ENCODE measurements at places on chromosomes 6 and 20. TPM values are rescaled to one million over a fixed set of nuclear protein-coding genes. Genes with fewer than 3 reads are reported as not detected.

DNA sequence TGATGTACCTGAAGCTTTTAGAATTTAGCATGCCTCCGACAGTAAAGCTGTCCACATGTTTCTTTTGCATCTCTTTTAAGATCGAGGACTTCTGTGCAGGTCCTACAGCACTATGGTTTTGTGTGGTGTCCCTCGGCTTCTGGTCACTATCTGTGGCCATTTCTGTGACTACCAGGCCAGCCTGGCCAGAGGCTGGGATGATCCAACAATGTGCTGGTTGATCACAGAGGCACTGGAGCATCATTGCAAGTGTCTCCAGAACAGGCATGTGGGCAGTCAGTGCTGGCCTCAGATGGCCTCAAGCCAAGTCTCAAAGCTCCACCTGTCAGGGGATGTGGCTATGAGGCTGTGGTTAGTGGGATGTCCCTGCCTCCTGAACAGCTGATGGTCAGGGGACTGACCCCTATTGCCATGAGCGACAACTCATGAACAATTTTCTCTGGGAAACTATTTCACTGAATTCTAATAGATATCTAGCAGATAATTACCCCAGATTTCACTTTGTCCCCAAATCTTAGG, 136.6 kb downstream of the SYNDIG1 start:
- DNase-seq = peak; percentile 17

DNA sequence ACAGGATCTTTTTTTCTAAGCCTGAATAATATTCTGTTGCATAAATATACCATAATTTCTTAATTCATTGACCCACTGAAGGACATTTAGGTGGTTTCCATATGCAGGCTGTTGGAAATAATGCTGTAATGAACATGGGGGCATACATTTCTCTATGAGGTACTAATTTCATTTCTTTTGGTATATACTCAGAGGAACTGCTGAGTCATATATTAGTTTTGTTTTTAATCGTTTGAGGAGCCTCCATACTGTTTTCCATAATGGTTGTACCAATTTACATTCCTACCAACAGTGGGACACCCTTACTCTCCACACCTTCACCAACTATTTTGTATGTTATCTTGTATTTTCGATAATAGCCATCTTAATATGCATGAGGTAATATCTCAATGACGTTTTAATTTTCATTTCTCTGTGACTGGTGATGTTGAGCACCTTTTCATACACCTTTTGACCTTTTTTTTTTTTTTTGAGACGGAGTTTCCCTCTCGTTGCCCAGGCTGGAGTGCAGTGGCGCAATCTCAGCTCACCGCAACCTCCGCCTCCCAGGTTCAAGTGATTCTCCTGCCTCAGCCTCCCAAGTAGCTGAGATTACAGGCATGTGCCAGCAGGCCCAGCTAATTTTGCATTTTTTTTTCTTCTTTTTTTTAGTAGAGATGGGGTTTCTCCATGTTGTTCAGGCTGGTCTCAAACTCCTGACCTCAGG, 187.4 kb downstream of the RNGTT start:
- DNase-seq = no peak

DNA sequence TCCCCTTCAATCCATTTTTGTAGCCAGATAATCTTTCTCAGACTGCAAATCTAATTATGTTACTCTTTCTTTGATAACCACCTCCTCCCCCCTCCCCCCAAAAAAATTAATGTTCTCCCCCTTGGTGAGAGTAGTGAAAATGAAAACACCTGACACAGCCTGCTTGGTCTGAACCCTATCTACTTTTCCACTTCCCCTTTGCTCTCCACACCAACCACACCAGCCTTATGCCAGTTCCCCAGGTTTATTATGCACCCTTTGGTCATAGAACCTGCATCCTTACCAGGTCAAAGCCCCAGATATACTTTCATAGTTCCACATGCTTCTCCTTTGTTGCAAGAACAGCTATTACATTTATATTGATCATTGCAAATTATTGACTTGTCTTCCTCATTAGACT, 19.4 kb downstream of the PFDN4 start:
- no peak for DNase-seq

DNA sequence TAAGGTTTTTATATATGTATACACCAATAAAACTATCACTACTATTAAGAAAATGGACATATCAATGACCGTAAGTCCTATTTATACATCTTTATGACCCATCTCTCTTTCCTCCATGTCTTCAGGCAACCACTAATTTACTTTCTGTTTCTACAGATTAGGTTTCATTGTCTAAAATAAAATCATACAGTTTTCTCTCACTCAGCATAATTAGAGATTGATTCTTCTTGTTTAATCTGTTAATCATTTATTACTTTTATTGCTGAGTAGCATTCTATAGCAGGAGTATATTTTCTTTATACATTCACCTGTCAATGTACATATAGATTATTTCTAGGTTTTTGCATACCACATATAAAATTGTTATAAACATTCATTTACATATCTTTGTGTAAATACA, 388.0 kb downstream of the RFPL4B start:
- no peak for DNase-seq

- DNase-seq = no peak
Measured at GRCh38 chr6:48667797-48668196, 556.8 kb upstream of the PTCHD4 start.

DNA sequence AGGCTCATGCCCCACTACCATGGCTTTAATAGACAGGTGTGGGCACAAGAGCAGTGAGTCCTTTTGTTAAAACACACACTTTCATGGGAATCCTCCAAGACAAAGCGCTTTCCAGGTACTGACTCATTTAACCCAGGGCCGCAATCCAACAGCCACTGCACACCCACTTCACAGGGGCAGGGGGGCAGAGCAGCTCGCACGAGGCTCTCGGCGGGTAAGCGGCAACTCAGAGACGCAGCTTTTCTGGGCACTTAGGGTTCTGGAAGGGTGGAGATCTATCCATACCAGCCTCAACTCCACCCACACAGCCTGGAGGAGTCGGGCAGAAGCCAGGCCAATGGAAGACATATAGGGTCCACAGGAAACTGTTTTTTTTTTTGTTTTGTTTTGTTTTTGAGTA, 28.6 kb downstream of the PSMG4 start:
- DNase-seq = no peak

- no peak for DNase-seq
Measured at GRCh38 chr6:117494694-117495318, 12.3 kb downstream of the DCBLD1 start.

DNA sequence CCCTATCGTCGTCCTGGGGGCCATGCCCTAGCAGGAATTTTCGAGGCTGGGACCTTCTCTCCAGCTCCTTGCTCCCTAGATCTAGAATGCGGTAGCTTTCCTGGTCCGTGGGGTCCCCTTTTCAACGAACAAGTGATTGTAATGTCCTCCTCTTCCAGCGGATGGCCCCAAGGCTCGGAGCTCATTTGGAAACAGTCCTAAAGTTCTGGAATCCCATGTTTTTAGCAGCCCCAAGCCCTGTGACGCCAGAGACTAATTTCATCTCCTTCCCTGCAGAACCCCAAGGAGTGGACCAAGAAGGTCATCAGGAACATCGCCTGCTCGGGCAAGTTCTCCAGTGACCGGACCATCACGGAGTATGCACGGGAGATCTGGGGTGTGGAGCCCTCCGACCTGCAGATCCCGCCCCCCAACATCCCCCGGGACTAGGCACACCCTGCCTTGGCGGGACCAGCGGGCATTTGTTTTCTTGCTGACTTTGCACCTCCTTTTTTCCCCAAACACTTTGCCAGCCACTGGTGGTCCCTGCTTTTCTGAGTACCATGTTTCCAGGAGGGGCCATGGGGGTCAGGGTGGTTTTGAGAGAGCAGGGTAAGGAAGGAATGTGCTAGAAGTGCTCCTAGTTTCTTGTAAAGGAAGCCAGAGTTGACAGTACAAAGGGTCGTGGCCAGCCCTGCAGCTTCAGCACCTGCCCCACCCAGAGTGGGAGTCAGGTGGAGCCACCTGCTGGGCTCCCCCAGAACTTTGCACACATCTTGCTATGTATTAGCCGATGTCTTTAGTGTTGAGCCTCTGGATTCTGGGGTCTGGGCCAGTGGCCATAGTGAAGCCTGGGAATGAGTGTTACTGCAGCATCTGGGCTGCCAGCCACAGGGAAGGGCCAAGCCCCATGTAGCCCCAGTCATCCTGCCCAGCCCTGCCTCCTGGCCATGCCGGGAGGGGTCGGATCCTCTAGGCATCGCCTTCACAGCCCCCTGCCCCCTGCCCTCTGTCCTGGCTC, 48.5 kb downstream of the PYGB start:
- no peak for DNase-seq

DNA sequence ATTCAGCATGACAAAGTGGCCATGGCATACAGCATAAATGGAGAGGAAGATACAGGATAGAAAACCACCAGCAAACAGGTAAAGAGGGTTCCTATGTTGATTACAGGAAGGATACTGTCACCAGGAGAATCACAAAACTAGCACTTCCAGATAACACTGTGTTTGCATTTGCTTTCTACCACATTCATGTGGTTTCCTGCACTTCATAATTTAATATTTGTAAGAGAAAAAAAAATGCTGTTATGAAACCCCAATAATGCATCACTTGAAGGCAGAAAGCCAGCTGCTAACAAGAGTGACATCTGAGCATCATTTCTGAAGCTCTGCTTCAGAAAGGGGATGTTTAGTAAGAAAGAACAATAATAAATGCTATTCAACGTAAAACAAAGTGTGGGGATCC, 106.6 kb downstream of the ATXN1 start:
- DNase-seq = no peak

DNA sequence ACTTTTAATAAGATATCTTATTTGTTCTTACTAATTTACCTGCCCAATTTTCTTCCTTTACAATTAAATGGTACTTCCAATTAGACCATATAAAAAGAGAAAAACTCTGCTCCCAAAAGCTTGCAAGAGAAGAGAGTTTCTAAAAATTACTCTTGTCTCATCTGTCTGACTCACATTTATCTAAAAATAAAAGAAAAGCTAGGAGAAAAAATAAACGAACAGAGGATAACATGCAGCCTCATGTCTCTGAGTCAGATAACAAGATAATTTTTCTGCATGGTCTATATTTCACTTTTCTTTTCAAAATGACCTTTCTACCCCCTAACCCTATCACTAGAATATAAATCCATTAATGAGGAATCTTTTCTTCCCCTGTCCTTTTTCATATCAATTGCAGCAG, 127.2 kb upstream of the TCF21 start:
- DNase-seq = no peak

VAPB gene
- 54.5 TPM for polyA plus RNA-seq

SKIC2 gene
- polyA plus RNA-seq = 25.8 TPM

MYLK2 gene
- 45.9 TPM for polyA plus RNA-seq

VIP gene
- polyA plus RNA-seq = 0.91 TPM
